Testis (tissue), 5 donors: ENCODE measurements at places on chromosomes 1 and 21. TPM values are rescaled to one million over a fixed set of nuclear protein-coding genes. Genes with fewer than 3 reads are reported as not detected.

- no peak for DNase-seq
- no peaks in the 10 kb centered on the region for H3K27me3 ChIP-seq
- H3K36me3 ChIP-seq = no peaks in the 10 kb centered on the region
- H3K4me3 ChIP-seq = no peak overlapping the region
- peaks cover 19% of the 10 kb centered on the region for H3K4me1 ChIP-seq
Measured at GRCh38 chr1:93616996-93617669, 64.5 kb downstream of the BCAR3 start.

PLPP3 gene
- total RNA-seq = 103 TPM

- DNase-seq = no peak
- H3K36me3 ChIP-seq = no peaks in the 10 kb centered on the region
- H3K4me3 ChIP-seq = no peak overlapping the region
Measured at GRCh38 chr1:204087181-204087892, 14.4 kb downstream of the SOX13 start.

- peak; percentile 58 for DNase-seq
- H3K27ac ChIP-seq = peak overlapping the region; percentile 80
- peaks cover 20% of the 10 kb centered on the region for H3K4me1 ChIP-seq
- no peaks in the 10 kb centered on the region for H3K36me3 ChIP-seq
- H3K4me3 ChIP-seq = peak overlapping the region; percentile 80
Measured at GRCh38 chr1:226736908-226737818, 1.9 kb downstream of the ITPKB start.

DNA sequence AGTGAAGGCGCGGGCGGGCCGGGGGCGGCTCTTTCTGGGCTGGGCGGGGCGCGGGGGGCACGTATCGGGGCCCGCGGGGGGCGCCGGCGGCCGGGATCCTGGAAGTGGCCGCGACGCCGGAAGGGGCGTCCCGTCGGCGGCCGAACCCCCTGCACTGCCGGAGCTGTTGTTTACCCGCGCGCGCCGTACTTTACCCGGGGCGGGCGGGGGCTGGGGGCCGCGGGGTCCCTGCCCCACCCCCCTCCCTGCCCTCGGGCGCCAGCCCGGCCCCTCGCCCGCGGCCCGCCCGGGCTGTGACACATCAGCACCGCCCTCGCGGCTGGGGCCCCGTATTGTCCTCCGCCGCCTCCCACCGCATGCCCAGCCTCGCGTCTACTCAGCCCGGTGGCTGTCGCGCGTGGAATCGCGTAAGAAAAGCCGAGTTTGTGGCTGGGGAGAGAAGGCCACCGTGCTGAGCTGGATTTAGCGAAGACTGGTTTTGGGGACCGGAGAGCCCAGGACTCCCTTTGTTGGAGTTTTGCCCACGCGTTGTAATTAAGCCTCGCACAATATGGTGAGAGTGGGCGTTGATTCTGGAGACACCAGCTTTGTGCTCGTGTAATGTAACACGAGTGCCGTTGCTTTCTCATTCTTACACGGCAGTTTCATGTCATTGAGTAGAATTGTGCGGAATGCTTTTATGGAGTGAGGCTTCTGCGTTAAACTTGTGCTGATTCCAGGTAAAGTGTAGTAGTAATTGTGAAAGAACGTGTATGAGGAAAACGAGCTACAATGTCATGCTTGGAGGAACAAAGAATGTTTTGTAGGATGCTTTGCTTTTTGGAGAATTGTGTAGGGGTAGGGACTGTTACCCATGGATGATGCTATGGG, 559 bp downstream of the BACH1 start:
- no peaks in the 10 kb centered on the region for H3K27me3 ChIP-seq
- H3K27ac ChIP-seq = peak overlapping the region; percentile 85
- no peaks in the 10 kb centered on the region for H3K36me3 ChIP-seq
- H3K4me3 ChIP-seq = peak overlapping the region; percentile 82
- peak; percentile 69 for DNase-seq
- H3K4me1 ChIP-seq = peaks cover 32% of the 10 kb centered on the region
